ENCODE measurements at places on chromosomes 4 and X. TPM values are rescaled to one million over a fixed set of nuclear protein-coding genes. Genes with fewer than 3 reads are reported as not detected.

The HS6ST2 gene
- total RNA-seq, result 19.8 TPM

The XAGE3 gene
- total RNA-seq, result not detected

The AKAP14 gene
- not detected for total RNA-seq

The SCARB2 gene
- 125 TPM for total RNA-seq

The RENBP gene
- 5.7 TPM for total RNA-seq

The REPS2 gene
- total RNA-seq, result 7.8 TPM

The SSX3 gene
- total RNA-seq, result not detected

The FDCSP gene
- total RNA-seq, result not detected

The KCND1 gene
- total RNA-seq, result 0.52 TPM

The NHSL2 gene
- 4.7 TPM for total RNA-seq

The GAGE12H gene
- total RNA-seq, result not detected

The SLIT2 gene
- total RNA-seq, result 12.0 TPM

The UCHL1 gene
- 12.5 TPM for total RNA-seq

The ATG4A gene
- 18.3 TPM for total RNA-seq

The SSX4 gene
- not detected for total RNA-seq

The F9 gene
- not detected for total RNA-seq

The SLC4A4 gene
- 13.0 TPM for total RNA-seq
